Activated CD8-positive, alpha-beta memory T cell treated with anti-CD3 and anti-CD28 coated beads for 24 hours (primary cell): ENCODE measurements at places on chromosomes 4 and X.

DNA sequence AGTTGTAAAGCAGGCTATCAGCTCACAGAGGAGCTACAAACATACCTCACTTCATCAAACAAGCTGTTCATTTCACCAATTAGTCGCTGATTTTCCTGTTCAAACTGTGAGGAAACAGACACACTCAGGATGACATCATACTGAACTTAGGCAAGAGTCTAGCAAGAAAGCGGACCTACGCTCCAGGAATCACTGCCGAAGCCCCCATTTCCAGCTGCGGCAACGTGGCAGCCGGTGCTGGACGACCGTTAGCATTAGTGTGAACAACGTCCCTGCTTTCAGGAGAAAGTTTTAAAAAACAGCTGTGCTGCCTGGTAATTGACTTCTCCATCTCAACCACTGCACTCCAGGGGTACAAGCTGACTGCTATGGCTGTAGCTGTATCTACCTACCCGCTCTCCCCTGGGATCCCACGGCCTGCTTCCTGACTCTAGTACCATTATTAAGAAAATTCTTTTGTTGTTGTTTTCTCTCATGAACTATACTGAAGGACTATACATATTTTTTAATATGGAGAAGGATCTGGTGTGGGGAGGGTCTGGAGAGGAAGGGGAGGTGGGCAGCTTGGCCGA is 38.3 kb downstream of the NSG1 start:
- peak; percentile 37 for DNase-seq

- DNase-seq, result no peak
Measured at GRCh38 chrX:77693594-77693993, 92.4 kb downstream of the ATRX start.

DNA sequence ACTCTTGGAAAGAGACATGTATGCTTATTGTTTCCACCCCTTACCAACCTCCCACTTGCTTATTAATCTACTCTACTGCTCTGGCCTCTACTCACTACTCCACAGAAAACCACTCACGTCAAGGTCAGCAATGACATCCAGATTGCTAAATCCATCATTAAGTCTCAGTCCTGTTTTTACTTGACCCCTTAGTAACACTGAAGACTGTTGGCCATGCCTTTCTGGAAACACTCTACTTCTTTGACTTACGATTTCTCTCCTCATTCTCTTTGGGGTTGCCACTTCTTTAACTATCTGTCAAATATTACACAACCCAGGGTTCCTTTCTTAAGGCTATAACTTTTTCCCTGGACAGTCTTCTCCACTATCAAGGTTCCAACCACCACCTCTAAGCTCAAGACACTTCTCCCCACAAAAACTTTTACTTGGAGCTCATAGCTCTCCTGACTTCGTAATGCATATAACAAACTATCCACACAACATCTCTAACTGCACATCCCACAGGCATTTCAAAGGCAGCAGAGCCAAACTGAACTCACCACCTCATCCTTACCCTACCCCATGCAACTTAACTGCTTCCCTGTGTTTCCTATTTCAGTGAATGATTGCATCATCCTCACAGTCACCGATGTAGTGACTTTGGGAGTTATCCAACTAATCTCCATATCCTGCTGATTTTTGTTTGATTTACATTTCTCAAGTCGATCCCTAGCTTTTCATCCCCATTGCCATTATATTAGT is 15.8 kb upstream of the MAGEA4 start:
- no peak for DNase-seq

DNA sequence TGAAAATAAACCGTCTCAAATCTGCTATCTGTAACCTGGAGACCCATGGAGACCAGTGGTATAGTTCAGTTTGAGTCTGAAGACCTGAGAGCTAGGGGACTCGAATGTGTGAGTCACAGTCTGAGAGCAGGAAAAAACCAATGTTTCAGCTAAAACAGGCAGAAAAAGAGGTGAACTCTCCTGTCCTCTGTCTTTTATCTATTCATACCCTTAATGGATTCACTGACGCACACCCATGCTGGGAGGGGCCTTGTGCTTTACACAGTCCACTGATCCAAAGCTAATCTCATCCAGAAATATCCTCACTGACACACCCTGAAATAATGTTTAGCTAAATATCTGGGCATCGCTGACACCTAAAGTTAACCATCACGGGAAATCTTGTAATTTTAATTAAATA is 297.9 kb downstream of the GPM6A start:
- DNase-seq, result no peak

DNA sequence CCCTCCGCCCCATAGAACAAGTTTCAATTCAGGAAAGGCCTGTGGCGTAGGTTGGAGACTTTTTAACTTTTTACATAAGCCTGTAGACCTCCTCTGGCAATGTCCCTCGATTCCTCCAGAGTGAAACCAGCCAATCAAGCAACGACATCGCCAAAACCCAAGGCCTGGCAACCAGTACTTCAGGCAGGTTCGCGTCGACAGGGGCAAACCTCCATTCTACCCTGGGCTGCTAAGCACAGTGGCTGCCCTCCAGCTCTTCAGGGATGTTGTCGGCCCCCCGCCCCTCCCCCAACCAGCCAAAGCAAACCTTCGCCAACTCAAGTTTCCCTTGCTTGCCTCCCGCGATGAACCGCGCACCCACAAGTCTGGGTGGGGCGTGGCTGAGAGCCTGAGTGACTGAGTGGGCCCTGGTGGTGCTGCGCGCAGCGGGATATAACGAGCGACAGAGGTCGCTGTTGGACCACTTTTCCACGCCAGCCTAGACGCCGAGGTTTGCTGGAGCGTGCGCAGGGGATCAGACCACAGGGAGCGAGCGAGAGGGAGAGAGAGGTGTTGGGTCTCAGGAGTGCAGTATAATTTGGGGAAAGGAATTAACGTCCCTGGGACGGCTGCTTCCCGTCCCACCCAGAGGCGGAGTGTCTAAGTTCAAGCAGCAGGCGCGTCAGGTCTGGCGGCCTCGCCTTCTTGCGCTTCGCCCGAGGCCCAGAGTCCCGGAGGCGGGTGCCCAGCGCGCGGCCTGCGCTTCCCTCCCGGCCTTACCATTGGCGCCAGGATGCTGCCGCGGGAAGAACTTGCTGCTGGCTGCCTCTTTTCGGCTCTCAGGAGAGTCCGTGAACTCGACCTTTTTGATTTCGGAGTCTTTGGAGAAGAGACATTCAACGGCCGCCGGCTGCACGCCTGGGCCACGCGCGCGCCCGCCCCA is 9.0 kb upstream of the PITX2 start:
- DNase-seq, result no peak

DNA sequence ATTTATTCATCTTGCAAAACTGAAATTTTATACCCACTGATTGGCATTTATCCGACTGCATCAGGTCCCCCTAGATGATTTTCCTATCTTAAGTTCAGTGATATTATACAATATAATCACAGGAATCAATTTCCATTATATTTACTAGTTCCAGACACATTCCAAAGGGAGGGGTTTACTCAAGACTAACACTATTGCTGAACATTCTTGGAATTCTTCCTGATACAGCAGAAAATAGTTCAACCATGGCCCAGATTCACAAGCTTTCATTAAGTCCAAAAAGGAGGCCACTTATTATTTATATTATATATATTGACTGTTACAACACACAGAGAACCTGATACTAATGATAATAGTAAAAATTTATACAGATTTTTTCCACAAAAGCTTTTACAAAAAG is 2353.6 kb downstream of the PCDH7 start:
- DNase-seq, result no peak

DNA sequence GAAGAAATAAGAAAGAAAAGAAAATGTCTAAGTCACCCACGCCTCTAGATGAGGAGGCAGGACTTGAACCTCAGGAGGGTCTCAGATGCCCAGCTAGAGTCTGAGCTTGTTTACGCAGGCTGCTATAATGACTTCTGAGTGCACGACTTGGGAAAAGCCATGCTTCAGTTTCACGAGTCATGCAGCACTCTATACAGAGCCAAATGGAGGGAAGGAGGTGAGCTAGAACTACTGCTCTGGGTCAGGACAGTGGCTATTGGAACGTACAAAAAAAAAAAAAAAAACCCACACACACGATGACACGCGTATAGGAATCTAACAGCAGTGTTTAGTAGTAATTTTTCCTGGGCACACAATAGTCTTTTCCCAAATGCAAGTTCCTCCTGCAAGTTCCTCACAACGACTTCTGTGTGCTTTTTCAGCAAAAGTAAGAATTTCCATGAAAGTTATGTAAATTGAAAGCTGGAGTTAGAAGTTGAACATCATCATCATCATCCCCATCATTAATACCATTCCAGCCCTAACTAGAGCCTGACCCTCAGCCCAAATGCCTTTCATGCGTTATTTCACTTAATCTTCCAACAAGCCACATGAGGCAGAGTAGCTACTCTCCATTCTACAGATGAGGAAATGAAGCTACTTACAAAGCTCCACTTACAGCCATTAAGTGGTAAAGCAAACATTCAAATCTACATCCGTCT is 36.6 kb downstream of the IRF2 start:
- DNase-seq, result no peak

- DNase-seq, result no peak
Measured at GRCh38 chr4:122766950-122767349, 34.4 kb downstream of the BBS12 start.

DNA sequence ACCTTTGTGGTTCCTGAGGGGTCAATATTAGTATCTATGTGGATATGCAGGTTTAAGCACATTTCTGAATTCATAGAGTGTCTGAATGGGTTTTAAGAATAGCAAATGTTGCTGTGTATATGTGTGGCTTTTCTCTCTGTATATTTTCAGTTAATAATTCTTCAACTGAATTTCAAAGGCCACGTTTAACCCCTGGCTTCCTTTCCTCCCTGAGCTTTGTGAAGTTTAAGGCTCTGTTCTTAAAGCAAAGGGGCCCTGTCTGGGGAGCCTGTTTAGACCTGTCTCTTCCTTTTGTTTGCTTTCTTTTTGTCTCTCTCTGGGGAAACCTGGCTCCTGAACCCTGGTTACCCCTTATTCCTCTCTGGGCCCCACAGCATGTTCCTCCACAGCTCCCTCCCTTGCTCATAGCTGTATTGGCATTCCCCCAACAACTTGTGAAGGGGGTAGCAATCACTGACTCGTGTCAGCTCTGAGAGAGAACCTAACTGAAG is 139.1 kb downstream of the COL4A6 start:
- DNase-seq, result no peak
